ENCODE measurements at places on chromosomes 4 and X. TPM values are rescaled to one million over a fixed set of nuclear protein-coding genes. Genes with fewer than 3 reads are reported as not detected.

Gene MAGED4
- total RNA-seq = 1.9 TPM

Gene MTTP
- total RNA-seq = 0.69 TPM

GRCh38 chr4:37685823-37686372 lies 278 bp downstream of the RELL1 start:
- peak; percentile 53 for DNase-seq
- peak overlapping the region; percentile 72 for H3K4me3 ChIP-seq
- H3K36me3 ChIP-seq = no peaks in the 10 kb centered on the region

GRCh38 chrX:130261296-130261893 lies 7.3 kb downstream of the ZNF280C start:
- no peak for DNase-seq
- H3K4me3 ChIP-seq = no peak overlapping the region
- no peaks in the 10 kb centered on the region for H3K27me3 ChIP-seq
- no peaks in the 10 kb centered on the region for H3K4me1 ChIP-seq
- H3K27ac ChIP-seq = no peak overlapping the region
- H3K36me3 ChIP-seq = no peaks in the 10 kb centered on the region

DNA sequence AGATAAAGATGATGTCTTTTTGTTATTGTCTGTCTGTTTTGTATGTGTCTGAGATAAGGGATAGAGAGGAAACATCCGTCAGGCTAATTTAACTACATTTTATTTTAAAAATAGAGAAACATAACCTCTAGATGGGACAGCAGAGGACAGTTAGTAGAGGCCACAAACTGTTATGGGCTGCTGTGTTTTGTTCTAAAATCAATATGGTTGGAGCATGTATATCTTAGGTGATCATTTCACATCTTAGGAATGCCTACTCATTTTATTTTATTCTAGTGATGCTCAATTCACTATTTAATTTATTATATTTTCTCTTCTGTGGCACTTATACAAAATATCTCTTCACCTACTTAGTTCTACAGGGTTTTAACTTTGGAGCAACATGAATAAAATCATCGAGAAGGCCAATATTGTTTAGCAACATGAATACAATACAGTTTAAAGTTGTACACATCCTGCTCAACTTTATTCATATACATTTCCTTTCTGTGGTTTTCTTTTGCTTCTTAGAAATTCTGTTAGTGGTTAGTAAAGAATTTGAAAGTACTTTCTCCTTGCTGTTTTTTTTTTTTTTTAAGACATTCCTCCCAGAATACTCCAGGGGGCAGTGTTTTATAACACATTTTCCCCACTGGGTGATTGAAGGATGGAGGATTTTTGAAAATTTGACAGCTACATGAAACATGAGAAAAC lies 392.9 kb downstream of the UNC5C start:
- DNase-seq = no peak
- H3K36me3 ChIP-seq = no peaks in the 10 kb centered on the region
- no peaks in the 10 kb centered on the region for H3K4me1 ChIP-seq
- no peak overlapping the region for H3K27ac ChIP-seq
- H3K27me3 ChIP-seq = no peaks in the 10 kb centered on the region

GRCh38 chr4:124883632-124884031 lies 171.1 kb upstream of the ANKRD50 start:
- no peak for DNase-seq
- H3K36me3 ChIP-seq = no peaks in the 10 kb centered on the region
- no peaks in the 10 kb centered on the region for H3K27me3 ChIP-seq
- no peak overlapping the region for H3K4me3 ChIP-seq
- no peaks in the 10 kb centered on the region for H3K4me1 ChIP-seq

- no peaks in the 10 kb centered on the region for H3K4me1 ChIP-seq
- H3K27ac ChIP-seq = no peak overlapping the region
- no peak for DNase-seq
- no peaks in the 10 kb centered on the region for H3K27me3 ChIP-seq
Observed at GRCh38 chr4:114964026-114964425, 149.4 kb downstream of the NDST4 start.

DNA sequence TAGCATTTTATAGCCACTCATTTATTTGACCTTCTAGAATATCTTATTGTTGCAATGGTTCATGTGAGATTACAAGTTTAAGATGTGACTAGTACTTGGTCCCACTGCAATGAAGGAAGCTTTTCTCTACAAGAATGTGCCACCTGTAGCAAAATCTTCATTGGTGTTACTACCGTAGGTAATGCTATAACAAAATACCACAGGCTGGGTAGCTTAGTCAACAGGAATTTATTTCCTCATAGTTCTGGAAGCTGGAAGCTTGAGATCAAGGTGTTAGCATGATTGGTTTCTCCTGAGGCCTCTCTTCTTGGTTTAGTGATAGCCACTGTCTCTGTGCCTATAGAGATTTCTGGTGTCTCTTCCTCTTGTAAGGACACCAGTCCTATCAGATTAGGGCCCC lies 441.0 kb downstream of the GPM6A start:
- H3K4me3 ChIP-seq = no peak overlapping the region
- no peaks in the 10 kb centered on the region for H3K27me3 ChIP-seq
- H3K4me1 ChIP-seq = no peaks in the 10 kb centered on the region
- H3K36me3 ChIP-seq = no peaks in the 10 kb centered on the region
- DNase-seq = no peak

GRCh38 chr4:13160920-13161319 lies 323.2 kb downstream of the RAB28 start:
- no peak overlapping the region for H3K4me3 ChIP-seq
- no peaks in the 10 kb centered on the region for H3K36me3 ChIP-seq
- no peaks in the 10 kb centered on the region for H3K4me1 ChIP-seq

- H3K36me3 ChIP-seq = no peaks in the 10 kb centered on the region
- no peaks in the 10 kb centered on the region for H3K4me1 ChIP-seq
- H3K27ac ChIP-seq = no peak overlapping the region
Observed at GRCh38 chr4:110188113-110188512, 10.3 kb downstream of the ELOVL6 start.

GRCh38 chr4:70700712-70701111 lies 12.4 kb downstream of the UTP3 start:
- no peaks in the 10 kb centered on the region for H3K27me3 ChIP-seq
- DNase-seq = no peak
- H3K27ac ChIP-seq = no peak overlapping the region
- H3K4me1 ChIP-seq = no peaks in the 10 kb centered on the region
- H3K36me3 ChIP-seq = no peaks in the 10 kb centered on the region

DNA sequence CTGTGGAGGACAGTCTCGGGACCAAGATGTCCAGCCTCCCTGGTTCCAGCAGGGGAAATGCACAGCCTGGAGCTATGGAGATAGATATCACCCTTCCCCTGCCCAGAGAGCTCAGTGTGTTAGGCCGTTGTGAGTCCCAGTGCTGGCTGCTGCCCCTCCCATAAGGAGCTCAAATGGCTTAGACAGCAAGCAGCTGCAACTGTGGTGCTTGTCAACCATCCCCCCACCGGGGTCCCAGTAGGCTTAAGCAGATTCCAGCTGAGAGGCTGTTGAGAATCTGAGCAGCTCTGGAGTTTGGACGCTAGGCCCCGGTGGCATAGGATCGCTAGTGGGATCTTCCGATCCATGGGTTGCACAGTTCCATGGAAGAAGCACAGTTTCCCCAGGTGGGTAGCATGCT lies 181.8 kb upstream of the POF1B start:
- H3K36me3 ChIP-seq = no peaks in the 10 kb centered on the region
- no peaks in the 10 kb centered on the region for H3K4me1 ChIP-seq
- H3K27ac ChIP-seq = no peak overlapping the region
- no peaks in the 10 kb centered on the region for H3K27me3 ChIP-seq
- H3K4me3 ChIP-seq = no peak overlapping the region
- no peak for DNase-seq

- H3K27ac ChIP-seq = peak within 1 kb of the TSS; percentile 49
- H3K4me1 ChIP-seq = no peaks in the 10 kb centered on the region
- peak within 1 kb of the TSS; percentile 38 for H3K4me3 ChIP-seq
- H3K36me3 ChIP-seq = no peaks in the 10 kb centered on the region
- no peaks in the 10 kb centered on the region for H3K27me3 ChIP-seq
Observed at GRCh38 chrX:56729152-56729850, at the start of gene NBDY. Gene NBDY (plus strand): TSS chrX:56729243. CDS start chrX:56729354, 111 bp downstream.
